ENCODE measurements at places on chromosomes 16 and 17. TPM values are rescaled to one million over a fixed set of nuclear protein-coding genes. Genes with fewer than 3 reads are reported as not detected.

The FOXL1 gene
- not detected for total RNA-seq

The NPIPB9 gene
- total RNA-seq = 2.7 TPM

The KCNJ18 gene
- not detected for total RNA-seq

The KCNJ12 gene
- not detected for total RNA-seq

The IL4R gene
- 257 TPM for total RNA-seq

The CACNA1G gene
- total RNA-seq = not detected

The CALCOCO2 gene
- 176 TPM for total RNA-seq

The NUDT7 gene
- total RNA-seq = 5.3 TPM

DNA sequence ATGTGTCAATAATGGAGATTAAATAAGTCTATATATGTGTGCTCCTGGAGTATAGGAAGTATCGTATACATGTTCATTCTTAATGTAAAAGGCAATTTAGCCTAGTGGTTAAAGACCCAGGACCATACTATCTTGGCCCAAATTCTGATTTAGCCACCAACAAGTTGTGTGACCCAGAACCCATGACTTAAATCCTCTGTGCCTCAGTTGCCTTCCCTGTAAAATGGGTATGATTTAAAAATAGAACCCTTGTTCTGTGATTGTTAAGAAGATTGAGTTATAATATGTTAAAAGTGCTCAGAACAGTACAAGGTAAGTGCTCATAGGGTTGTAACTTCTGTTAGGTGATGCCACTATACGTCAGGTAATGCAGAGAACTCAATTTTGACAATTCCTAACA is 18.8 kb upstream of the BLMH start:
- no peak overlapping the region for H3K4me3 ChIP-seq
- no peaks in the 10 kb centered on the region for H3K4me1 ChIP-seq
- no peak for DNase-seq
- H3K36me3 ChIP-seq = no peaks in the 10 kb centered on the region
- peaks cover 17% of the 10 kb centered on the region for H3K27me3 ChIP-seq

DNA sequence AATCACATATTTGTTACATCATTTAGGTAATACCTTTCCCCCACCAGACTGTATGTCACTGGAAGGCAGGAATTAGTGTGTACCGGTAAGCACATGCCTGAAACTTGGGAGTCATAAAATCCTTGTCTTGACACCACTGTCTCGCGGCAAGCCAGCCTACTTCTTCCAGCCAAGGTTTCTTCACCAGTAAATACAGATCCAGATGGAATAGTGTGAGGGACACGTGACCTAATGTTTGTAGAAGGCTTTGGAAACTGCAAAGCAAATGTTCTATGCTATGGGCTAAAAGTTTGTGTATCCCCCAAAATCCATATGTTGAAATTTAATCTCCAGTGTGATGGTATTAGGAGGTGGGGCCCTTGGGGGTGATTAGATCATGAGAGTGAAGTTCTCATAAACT is 126.1 kb downstream of the HS3ST4 start:
- no peaks in the 10 kb centered on the region for H3K27me3 ChIP-seq
- no peak for DNase-seq
- no peaks in the 10 kb centered on the region for H3K36me3 ChIP-seq

- H3K27ac ChIP-seq = peak overlapping the region; percentile 85
- no peaks in the 10 kb centered on the region for H3K27me3 ChIP-seq
- no peak for DNase-seq
- H3K4me3 ChIP-seq = no peak overlapping the region
These were observed 183.3 kb downstream of the MSI2 start for GRCh38 chr17:57439651-57440050.

DNA sequence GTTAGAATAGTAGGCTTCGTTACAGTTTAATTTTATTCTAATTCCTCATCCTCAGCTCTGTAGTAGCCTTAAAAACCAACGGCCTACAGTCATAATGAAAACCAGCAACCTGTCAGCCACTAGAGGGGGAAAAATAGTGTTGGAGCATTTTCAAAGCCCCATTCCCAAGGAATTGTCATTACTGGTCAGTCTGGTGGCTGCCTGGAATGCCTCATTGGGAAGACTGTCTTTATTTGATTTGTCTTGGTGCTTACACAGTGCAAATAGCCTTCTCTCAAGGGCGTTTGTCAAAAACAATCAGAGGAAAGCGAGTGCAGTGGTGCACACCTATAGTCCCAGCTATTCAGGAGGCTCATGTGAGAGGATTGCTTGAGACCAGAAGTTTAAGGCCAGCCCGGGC is 4.7 kb downstream of the LPCAT2 start:
- no peak overlapping the region for H3K4me3 ChIP-seq
- H3K4me1 ChIP-seq = peaks cover 10% of the 10 kb centered on the region
- H3K27me3 ChIP-seq = peaks cover 46% of the 10 kb centered on the region
- no peak overlapping the region for H3K27ac ChIP-seq
- no peak for DNase-seq
- no peaks in the 10 kb centered on the region for H3K36me3 ChIP-seq

GRCh38 chr17:63500543-63501390 is 22.4 kb upstream of the KCNH6 start:
- no peak for DNase-seq
- H3K36me3 ChIP-seq = no peaks in the 10 kb centered on the region
- H3K4me3 ChIP-seq = no peak overlapping the region
- H3K27ac ChIP-seq = no peak overlapping the region
- no peaks in the 10 kb centered on the region for H3K4me1 ChIP-seq

DNA sequence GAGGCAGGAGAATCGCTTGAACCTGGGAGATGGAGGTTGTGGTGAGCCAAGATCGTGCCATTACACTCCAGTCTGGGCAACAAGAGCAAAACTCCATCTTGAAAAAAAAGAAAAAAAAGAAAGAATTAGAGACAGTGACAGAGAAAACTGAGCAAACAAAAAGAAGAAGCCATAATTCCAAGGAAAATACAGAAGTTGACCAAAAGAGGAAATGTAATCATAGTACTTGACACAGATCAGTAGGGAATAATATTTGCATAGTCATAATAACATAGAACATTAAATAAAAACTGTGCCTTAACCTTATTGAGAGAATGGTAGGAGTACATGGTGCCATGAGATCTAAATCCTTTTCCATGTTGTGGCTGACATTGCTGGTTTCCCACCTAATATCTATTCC is 14.7 kb upstream of the USP31 start:
- H3K4me1 ChIP-seq = no peaks in the 10 kb centered on the region
- H3K36me3 ChIP-seq = no peaks in the 10 kb centered on the region
- no peak overlapping the region for H3K27ac ChIP-seq
- no peak overlapping the region for H3K4me3 ChIP-seq
- H3K27me3 ChIP-seq = peaks cover 37% of the 10 kb centered on the region

GRCh38 chr16:87832741-87833502 is 36.4 kb downstream of the SLC7A5 start:
- peaks cover 2% of the 10 kb centered on the region for H3K4me1 ChIP-seq
- H3K36me3 ChIP-seq = peaks cover 69% of the 10 kb centered on the region
- H3K27me3 ChIP-seq = no peaks in the 10 kb centered on the region
- H3K4me3 ChIP-seq = no peak overlapping the region
- DNase-seq = no peak

- H3K36me3 ChIP-seq = no peaks in the 10 kb centered on the region
- H3K4me1 ChIP-seq = peaks cover 5% of the 10 kb centered on the region
- no peak overlapping the region for H3K4me3 ChIP-seq
- H3K27me3 ChIP-seq = peaks cover 4% of the 10 kb centered on the region
These were observed 11.7 kb upstream of the TMIGD1 start for GRCh38 chr17:30345527-30346075.

- DNase-seq = peak; percentile 26
- peak overlapping the region; percentile 39 for H3K4me3 ChIP-seq
- H3K36me3 ChIP-seq = peaks cover 24% of the 10 kb centered on the region
- peak overlapping the region; percentile 99 for H3K27ac ChIP-seq
- no peaks in the 10 kb centered on the region for H3K27me3 ChIP-seq
These were observed 2.3 kb upstream of the UBALD2 start for GRCh38 chr17:76262732-76263344.

GRCh38 chr17:54544249-54544648 is 356.4 kb upstream of the TOM1L1 start:
- no peaks in the 10 kb centered on the region for H3K4me1 ChIP-seq
- H3K27me3 ChIP-seq = no peaks in the 10 kb centered on the region
- no peak overlapping the region for H3K27ac ChIP-seq
- DNase-seq = no peak
- H3K36me3 ChIP-seq = no peaks in the 10 kb centered on the region
- no peak overlapping the region for H3K4me3 ChIP-seq

All from activated CD4-positive, alpha-beta memory T cell treated with anti-CD3 and anti-CD28 coated beads, Interleukin-2, amount 10 ng/mL, durations not matched to agents 7 days and 5 days (primary cell).